ENCODE measurements at places on chromosomes 11 and 22.

- DNase-seq, result no peak
Measured at GRCh38 chr11:57178334-57178733, 3.4 kb upstream of the LRRC55 start.

DNA sequence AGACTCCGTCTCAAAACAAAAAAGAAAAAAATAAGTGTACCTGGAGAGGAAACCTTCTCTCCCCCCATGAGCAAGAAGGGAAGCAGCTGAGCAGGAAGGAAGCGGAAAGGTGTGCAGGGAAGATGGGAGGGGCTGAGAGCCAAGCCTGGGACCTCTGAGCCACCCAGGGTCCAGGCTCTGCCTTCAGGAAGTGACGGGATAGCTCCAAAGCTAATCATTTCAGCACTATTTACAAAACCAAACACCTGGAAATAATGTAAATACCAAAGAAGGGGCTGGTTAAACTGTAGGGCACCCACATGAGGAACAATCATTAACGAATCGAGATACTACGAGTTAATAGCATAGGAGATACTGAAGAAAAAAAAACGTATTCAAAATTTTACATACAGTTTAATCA lies 27.9 kb downstream of the ARRB1 start:
- no peak for DNase-seq

DNA sequence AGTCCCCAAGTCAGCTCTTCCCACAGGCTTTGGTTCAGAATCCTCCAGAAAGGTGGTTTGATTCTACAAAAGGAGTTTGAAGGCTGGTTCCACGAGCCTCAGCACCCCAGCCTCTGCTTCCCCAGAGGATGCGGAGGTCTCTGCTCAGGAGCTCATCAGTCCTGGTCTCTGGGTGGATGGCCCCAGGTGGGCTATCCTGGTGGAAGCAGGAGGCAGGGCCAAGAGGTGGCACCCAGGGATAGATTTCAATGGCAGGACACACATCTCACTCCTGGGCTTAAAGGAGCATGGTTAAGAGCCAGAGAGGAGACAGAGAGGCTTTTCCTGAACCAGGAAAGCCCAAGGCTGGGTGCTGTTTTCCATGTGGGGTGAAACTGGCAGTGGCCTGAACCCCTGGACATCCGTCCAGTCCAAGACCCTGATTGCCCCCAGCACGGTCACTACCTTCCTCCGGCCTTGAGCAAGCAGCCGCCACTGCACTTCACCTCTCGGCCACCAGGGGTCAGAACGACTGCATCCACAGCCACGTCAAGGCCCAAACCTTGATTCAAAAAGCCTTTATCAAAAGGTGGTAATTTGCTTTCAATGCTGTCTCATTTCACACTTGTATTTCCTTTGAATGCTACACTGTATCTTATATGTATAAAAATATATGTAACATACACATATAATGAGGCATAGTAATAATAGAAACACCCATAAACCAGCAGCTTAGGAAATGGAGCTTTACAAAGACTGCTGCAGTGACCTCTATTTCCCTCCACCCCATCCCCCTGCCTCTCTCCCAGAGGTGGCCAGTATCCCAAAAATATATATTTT lies 19.3 kb upstream of the FXYD2 start:
- peak; percentile 90 for DNase-seq

GRCh38 chr11:40508303-40508702 lies 951.1 kb downstream of the LRRC4C start:
- no peak for DNase-seq

GRCh38 chr11:94472916-94473799 lies 20.5 kb downstream of the MRE11 start:
- DNase-seq, result peak; percentile 58

GRCh38 chr22:46593211-46593681 lies 26.9 kb upstream of the GRAMD4 start:
- DNase-seq, result peak; percentile 33

DNA sequence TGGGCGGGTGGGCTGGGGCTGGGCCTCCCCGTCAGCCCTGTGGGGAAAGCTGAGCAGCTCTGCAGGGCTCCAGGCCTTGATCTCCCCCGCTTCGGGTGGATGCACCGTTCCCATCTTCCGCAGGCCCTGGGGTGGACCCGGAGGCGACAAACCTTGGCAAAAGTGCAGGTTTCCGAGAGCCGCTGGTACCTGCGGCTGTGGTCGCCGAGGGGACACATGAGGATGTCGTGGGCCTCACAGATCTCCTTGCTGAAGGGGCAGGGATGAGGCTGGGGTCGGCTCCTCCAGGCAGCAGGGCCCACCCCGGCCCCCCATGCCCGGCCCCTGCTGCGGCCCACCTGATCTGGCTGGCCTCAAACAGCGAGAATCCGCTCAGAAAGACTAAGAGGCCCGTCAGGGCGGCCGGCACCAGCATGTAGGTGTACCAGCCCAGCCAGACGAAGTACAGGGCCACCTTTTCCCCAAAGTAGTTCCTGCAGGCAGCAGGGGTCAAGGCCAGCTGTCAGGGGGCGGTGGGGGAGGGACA lies 11.8 kb downstream of the ANO9 start:
- DNase-seq, result no peak

GRCh38 chr22:50209893-50210292 lies 9.1 kb downstream of the SELENOO start:
- peak; percentile 90 for DNase-seq

DNA sequence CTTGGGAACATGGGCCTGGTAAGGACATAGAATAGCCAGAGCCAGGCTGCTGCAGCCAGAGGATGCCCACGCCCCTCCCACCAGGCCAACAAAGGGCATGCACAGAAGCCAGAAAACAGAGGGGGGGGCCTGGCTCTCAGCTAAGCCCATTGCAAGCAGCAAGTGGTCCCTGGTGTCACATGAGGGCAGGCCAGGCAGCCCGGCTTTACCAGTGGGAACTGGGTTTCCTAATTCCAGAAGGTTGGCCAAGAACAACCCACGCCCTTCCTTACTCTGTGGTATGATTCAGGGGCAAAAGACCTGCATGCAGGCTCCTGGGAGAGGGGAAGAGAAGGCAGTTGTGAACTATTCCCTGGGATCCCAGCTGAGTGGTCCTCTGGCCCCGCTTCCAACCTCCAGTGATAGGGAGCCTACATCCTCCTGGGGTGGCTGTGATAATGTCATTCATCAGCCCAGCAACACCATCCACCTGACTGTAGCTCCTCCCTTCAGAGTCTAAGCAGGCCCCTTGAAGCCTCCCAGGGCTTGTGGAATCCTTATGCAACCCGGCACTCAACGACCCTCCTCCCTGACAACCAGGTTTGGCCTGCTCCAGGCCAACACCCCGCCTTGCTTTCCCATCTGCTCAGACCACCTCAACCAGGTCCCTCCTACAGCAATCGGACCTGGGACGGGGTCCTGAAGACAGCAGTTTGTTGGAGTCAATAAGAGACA lies 62.1 kb upstream of the LMO1 start:
- no peak for DNase-seq

GRCh38 chr11:65206901-65207300 lies 25.2 kb downstream of the CAPN1 start:
- no peak for DNase-seq

- no peak for DNase-seq
Measured at GRCh38 chr11:19472679-19473078, 231.9 kb upstream of the E2F8 start.

- DNase-seq, result no peak
Measured at GRCh38 chr11:115919341-115920091, 415.3 kb upstream of the CADM1 start.

GRCh38 chr11:1672613-1673350 lies 24.2 kb upstream of the KRTAP5-6 start:
- DNase-seq, result no peak

DNA sequence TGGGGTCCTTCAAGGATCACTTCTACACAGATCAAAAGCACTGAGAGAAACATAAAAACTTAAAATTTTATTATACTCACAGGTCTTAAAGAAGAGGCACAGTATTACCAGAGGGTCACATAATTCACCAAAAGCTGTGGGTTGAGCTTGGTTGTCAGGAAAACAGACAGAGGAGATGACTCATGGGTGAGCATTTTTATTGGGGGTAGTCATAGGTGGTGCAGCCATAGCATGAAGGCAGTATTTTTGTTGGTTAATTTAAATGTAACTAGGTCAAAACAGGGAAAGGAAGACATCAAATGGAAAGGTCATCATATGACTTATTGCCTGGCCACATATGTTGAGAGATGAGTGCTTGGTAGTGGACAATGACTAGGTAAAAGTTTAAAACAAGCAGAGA lies 24.2 kb downstream of the OR5B17 start:
- no peak for DNase-seq

DNA sequence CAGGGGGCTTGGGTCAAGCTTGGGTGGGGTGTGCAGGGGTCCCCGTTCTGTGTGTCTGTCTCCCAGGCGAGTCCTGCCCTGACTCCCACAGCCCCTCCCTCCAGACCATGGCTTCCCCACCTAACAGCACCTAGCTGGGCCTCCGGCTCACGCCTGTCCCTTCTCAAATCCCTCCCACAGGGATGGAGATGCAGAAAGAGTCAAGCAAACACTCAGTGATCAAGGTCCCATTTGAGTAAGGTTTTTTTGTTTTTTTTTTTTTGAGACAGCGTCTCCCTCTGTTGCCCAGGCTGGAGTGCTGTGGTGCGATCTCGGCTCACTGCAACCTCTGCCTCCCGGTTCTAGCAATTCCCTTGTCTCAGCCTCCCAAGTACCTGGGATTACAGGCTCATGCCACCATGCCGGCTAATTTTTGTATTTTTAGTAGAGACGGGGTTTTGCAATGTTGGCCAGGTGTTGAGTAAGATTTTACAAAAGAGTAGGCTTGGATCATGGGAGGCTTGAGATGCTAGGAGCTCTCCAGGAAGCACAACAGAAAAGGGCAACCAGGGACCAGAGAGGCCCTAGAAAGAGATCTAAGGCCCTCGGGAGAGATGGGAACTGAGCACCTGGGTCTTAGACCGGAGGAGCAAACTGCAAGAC lies 5.7 kb downstream of the APOBEC3D start:
- DNase-seq, result no peak

- no peak for DNase-seq
Measured at GRCh38 chr22:49886346-49887063, 31.7 kb downstream of the ALG12 start.

DNA sequence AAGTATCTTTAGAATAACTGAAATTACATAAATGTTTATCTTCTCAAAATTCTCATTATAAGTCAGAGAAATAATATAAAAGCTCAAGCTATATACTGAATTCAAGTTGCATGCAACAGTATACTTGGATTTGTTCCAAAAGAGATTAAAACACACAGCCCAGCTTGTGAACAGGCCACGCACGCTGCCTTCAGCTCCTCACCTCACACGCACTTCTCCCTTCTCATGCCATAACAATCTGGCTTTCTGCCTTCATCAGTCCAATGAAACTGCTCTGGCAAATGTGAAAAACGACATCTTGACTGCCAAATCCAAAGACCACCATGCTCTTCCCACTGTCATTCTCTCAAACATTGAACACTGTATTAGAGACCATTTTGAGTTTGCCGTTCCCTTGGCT lies 22.1 kb downstream of the ATP6V1E1 start:
- DNase-seq, result no peak

DNA sequence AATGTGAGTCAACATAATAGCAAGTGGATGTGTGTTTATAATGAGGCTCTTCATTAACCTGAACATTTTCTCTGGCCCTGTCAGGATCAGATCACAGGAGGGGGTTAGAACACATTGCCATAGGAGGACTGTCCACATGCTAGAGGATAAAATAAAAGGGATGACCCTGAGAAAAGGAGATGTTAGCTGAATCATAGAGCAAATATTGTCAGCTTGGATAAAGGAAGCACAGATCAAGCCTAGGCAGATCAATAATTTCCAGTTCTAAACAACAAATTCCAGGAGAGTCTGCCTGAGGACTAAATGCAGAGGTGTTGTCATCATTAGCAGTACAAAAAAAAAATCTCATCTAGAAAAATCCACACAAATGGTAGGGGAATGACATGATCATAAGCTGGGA lies 337.9 kb downstream of the LRRC4C start:
- no peak for DNase-seq

DNA sequence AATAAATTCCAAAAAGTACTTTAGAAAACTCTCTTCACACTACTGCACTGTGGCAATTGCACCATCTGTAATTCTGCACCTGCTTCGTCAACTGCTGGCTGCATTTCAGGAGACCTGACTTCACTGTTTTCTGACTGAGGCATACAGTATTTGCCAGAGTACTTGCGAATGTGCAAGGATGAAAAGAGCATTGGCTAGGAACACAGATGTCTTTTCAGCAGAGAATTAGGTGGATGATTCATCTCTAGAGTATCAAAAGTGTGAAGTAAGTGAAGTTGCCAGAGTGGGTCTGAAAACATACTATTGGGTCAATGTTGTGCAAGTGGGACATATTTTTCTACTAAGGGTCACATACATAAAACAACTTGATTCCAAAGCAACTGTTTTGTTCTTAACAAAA lies 427.5 kb upstream of the CCDC90B start:
- no peak for DNase-seq

GRCh38 chr22:37062376-37062675 lies 10.8 kb downstream of the KCTD17 start:
- DNase-seq, result no peak

GRCh38 chr11:95545116-95545875 lies 244.3 kb downstream of the FAM76B start:
- DNase-seq, result peak; percentile 6

DNA sequence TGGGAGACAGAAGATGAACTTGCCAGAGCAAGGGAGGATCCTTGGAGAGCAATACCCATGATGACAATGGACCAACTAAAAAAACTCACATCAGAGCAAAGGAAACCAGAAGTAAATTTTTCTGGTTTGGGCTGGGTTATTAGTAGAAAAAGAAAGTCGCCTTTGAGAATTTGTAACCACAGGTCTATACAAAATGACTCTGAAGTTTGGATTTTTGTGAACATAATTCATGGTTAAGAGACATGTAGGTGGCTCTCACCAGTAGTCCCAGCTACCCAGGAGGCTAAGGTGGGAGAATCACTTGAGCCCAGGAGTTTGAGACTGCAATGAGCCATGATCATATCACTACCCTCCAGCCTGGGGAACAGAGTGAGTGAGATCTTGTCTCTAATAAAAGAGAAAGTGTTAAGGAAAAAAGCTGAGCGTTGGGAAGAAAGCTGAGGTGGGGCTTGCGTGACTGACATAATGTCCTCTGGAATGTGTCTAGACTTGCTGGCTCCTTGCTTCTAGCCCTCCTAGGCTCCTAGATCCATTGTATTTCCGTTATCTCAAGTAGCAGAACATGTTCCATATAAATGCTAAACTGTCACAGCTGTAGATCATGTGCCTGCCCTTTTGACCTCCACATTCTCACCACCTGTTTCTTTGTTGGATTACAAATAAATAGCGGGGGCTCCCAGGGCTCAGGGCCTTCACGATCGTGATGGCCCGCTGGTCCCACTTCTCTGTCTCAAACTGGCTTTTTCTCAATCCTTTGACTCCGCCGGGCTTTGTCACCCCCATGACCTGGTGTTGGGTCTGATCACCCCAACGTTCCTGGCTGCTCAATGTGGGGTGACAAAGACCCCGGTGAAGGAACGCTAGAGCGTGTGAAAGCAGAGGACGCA lies 56.2 kb upstream of the SC5D start:
- no peak for DNase-seq

DNA sequence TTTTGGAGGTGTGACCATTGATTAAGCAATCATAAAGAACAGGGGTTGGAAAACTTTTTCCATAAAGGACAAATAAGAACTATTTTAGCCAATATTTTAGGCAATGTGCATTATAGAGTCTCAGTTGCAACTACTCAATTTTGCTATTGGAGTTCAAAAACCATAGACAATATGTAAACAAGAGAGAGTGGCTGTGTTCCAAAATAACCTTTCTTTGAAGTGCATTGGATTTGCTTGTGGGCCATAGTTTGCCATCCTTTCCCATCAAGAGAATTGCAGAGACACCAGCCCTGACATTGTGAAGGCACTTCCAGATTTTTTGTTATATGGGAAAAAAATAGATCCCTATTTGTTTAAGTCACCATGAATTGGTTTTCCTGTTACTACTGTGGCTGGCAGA lies 63.3 kb upstream of the LARGE1 start:
- no peak for DNase-seq
